Stimulated activated CD4-positive, alpha-beta T cell treated with anti-CD3 and anti-CD28 coated beads, Interleukin-1b, Interleukin-23, amount 100 ng/mL, for 1 hour (primary cell): ENCODE measurements at places on chromosomes 2 and 18.

DNA sequence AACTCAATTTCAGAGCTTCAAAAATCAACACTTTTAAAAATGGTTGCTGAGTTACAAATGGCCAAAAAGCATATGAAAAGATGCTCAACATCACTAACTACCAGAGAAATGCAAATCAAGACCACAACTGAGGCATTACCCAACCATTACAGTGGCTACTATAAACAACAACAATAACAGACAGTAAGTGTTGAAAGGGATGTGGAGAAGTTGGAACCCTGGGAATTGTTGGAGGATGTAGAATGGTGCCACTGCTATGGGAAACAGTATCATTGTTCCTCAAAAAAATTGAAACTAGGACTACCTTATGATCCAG lies 173.3 kb upstream of the SPRED2 start:
- DNase-seq = no peak

DNA sequence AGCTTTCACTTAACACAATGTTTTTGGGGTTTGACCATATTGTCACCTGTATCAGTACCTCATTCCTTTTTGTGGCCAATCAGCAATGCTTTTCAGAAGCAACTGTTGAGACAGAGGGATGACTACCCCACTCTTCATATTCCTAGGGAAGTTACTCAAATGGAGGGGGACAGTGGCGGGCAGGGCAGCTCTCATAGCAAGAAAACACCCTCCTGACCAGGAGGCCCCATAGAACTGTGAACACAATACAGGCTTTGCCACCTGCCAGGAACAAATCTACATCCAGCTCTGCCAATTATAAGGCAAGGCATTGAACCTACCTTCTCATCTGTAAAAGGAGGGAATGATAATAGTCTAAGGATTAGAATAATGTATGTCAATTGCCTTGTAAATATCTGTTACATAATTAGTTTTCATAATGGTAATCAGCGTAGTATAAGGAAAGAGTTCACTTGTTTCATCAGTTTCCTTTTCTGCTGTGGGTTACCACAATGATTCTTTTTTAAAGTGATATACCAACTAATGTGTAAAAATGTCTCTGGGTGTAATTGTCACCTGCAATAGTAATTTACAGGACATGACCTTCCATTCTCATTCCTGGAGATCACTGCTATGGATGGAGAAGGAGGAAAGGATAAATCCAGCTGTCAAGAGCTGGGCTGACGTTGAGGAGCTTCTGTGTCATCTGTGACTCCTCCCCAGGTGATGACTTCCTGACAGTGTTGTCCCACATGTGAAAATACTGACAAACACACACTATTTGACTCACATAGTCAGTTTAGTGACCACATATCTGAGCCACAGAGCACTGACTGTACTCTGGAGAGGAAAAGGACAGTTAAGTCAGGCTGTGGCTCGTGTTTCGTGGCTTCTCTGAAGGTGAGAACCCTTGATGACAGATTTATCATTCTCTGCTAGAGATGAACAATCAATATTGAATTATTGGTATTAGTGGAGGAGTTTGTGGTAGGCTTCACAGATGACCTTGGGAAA lies 13.5 kb downstream of the ALPK2 start:
- DNase-seq = no peak

DNA sequence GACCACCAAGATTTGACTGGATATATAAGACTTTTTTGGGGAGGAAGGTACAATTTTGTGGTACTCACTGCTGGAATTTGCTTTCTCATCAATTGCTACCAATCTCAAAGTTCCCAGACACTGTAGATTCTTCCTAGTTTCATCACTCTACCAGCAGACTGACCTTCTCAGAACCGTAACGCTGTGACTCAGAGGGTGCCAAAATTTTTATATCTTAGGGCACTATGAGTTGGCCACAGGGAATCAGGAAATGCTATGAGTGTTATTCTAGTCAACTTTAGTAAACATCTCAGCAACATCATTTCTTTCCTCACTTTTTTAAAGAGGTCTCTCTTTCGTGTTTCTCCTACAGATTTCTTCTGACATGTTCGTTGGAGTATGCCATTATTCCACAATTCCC lies 499.0 kb downstream of the TMX3 start:
- DNase-seq = no peak

DNA sequence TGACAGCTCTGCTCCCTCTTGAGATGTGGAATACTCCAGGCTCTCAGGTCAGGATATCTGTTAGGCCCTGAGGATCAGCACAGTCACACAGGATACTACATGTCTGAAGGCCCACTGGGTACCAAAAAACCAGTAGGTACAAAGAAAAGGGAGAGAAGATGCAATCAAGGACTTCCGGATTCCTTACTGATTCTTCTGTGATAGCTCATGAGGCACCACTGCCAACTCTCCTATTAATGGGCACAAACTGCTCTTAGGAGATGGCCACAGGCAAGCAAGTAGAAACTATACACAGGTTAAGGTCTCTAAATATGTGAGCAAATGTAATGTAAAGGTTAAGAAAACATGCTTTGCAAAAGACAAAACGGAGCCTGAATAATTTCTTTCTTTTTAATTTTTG lies 3.5 kb downstream of the TMEM127 start:
- DNase-seq = no peak

- DNase-seq = no peak
Measured at GRCh38 chr2:102975996-102976975, 214.5 kb downstream of the TMEM182 start.

- no peak for DNase-seq
Measured at GRCh38 chr2:8548619-8549150, 133.2 kb upstream of the ID2 start.

DNA sequence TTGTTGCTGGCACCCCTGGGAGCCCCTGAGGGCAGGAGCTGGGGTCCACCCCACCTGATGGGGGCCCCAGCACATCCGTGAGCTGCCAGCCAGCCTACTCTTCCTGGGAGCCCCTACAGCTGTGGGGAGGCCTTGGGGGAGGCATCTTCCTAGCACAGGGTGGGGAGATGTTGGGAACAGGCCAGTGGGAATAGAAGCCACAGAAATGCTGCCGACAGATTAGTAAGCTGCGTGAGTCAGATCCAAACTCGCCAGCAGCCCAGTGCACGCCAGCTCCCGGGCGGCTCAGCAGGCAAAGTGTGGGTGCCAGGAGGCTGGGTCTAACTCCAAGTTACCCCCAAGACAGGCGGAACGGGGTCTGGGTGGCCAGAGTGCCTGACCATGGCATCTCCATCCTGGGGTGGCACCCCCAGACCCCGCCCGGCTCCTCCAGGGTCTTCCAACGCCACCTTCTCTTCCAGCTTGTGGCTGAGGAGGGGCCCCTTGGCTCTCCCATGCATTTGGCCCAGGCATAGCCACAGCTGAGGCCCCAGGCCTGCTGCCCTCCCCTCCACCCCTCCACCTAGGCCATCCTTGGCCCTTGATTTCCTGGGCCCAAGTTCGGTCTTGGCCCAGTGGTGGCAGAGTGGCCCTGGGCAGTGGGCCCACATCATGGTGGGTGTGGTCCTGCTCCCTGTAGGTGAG lies 15.3 kb downstream of the CROCC2 start:
- no peak for DNase-seq

GRCh38 chr2:109632158-109632789 lies 18.1 kb downstream of the SOWAHC start:
- no peak for DNase-seq

DNA sequence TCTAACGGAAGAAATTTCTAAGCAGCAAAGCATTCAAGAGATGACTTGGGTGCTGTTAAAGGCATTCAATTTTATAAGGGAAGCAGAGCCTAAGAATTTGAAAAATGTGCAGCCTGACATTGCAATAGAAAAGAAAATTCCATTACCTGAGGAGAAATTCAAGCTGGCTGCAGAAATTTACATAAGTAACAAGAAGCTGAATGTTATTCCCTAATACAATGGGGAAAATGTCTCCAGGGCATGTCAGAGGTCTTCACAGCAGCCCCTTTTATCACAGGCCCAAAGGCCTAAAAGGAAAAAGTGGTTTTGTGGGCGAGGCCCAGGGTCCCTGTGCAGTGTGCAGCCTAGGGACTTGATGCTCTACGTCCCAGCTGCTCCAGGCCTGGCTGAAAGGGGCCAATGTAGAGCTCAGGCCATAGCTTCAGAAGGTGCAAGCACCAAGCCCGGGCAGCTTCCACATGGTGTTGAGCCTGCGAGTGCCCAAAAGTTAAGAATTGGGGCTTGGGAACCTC lies 306.7 kb downstream of the RDH14 start:
- DNase-seq = no peak

GRCh38 chr18:12026562-12026961 lies 45.3 kb downstream of the IMPA2 start:
- no peak for DNase-seq

DNA sequence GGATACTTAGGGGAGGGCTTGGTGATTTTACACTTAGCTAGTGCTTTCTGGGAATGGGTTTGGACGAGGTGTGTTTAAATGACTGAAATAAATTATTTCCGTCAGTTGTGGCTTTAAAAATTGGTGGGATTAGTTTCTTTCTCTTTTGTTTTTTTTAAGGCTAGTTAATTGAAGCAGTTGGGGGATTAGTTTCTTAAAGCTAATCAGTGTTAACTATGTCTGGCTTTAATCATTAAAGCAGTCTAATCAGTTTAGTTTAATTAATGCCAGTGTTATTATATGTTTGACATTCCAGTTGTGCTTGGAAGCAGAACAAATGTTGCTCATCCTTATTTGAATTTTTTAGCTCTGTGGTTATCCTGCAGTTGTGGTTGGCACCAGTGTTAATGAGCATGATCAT lies 10.2 kb downstream of the MTA3 start:
- DNase-seq = no peak

- DNase-seq = no peak
Measured at GRCh38 chr18:36650906-36651305, 177.9 kb downstream of the TPGS2 start.

GRCh38 chr2:20516291-20516645 lies 69.4 kb downstream of the RHOB start:
- no peak for DNase-seq

DNA sequence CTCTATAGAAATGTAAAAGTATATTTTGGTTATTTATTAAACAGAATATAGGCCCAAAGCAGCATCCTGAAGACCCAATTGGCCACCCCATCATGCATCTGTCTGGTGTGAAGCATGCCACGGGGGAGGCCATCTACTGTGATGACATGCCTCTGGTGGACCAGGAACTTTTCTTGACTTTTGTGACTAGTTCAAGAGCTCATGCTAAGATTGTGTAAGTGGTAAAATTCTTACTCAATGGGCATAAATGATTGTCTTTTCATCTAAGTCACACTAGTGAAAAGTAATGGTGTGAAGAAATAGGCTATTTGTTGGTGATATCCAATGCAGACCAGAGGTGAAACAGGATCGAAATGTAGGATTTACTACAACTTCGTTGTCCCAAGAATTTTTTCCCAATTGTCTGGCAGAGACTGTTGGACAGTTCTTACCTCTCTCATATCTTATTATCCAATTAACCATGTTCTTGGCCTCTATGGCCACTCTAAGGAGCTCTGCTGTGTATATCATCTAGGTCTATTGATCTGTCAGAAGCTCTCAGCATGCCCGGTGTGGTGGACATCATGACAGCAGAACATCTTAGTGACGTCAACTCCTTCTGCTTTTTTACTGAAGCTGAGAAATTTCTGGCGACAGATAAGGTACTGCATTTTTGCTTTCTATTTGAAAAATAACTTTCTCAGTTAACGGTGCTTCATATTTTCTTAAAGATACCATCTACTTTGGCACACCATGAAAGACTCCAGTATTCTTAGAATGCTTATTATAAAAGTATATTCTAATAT lies 35.0 kb downstream of the AOX1 start:
- DNase-seq = no peak

GRCh38 chr2:131394147-131394931 lies 30.4 kb upstream of the RAB6D start:
- DNase-seq = no peak

- no peak for DNase-seq
Measured at GRCh38 chr2:169961911-169962310, 134.7 kb downstream of the UBR3 start.

DNA sequence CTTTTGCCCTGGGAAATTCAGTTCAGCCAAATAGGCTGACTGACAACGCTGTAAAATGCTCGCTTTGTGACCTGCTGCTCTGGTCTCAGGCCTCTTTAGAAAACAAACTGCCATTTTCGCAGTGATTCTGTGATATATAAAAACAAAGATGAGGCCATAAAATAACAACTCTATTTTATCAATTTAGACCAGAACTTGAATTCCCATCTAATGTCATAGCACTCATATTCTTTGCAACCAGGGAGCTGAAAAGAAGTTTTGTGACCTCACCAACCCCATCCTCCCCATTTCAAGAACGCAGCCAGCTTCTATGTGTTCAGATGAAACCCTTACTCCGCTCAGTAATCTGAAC lies 40.3 kb downstream of the TCF4 start:
- DNase-seq = no peak

DNA sequence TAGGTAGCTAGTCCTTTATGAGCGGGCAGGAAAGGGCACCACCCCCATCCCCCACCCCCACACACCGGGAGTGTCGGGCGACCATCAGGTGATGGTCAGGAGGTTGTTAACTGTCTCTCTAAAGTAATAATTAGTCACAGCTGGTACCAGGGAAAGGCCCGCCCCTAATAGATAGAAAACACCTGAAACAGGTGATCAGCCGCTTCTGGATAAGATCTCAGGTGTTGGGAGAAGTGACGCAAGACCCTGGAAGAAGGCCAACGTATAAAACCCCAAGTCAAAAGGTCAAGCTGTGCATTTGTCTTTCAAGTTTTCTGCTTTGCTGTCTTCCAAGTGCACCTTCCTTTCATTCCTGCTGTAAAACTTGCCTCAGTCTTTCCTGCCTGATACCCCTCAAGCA lies 59.6 kb upstream of the LINC00305 start:
- no peak for DNase-seq

GRCh38 chr18:45662468-45662867 lies 47.2 kb downstream of the SLC14A2 start:
- DNase-seq = no peak

GRCh38 chr2:239947729-239948045 lies 77.5 kb downstream of the NDUFA10 start:
- no peak for DNase-seq

- DNase-seq = no peak
Measured at GRCh38 chr18:63119647-63120046, 199.9 kb downstream of the BCL2 start.

GRCh38 chr18:61851940-61852451 lies 40.8 kb downstream of the RNF152 start:
- DNase-seq = no peak

- no peak for DNase-seq
Measured at GRCh38 chr2:30958918-30959265, 151.6 kb upstream of the CAPN13 start.

- DNase-seq = no peak
Measured at GRCh38 chr2:240030379-240031094, at the start of gene OR6B2. Gene OR6B2 (minus strand): TSS chr2:240030429. CDS start chr2:240030429, 0 bp downstream.

DNA sequence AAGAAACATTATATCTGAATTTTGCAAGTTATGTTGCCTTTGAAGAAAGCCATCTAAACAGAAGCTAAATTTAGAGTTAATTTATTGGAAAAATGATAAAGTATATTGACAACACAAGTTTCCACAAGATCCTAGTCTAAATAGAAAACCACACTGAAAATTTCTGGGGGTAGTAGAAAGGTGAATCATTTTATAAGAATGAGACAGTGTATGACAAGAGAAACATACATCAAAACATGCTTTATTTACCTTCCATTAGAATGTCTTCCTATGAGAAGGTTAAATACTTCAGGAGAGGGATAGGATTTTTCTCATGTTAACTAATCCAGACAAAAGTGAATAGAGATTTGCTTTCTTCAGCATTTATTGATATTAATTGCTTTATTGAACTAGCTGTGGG lies 1389.8 kb upstream of the ZEB2 start:
- no peak for DNase-seq
